ENCODE measurements at places on chromosomes 7 and 10.

DNA sequence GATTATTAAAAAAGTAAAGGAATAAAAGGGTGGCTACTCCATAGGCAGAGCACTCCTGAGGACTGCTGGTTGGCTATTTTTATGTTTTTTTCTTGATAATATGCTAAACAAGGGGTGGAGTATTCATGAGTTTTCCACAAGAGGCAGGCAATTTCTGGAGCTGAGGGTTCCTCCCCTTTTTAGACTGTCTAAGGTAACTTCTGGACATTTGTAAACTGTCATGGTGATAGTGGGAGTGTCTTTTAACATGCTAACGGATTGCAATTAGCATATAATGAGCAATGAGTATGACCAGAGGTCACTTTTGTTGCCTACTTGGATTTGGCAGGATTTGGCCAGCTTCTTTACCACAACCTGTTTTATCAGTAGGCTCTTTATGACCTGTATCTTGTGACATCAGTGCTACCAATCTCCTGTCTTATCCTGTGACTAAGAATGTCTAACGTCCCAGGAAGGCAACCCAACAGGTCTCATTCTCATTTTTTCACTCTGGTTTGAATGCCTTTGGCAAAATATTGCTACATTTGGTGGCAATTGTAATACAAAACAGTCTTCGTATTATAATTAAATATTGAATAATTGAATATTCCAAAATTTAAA lies 587.8 kb upstream of the POM121L12 start:
- no peak for DNase-seq

GRCh38 chr10:125822878-125823662 lies at the start of the genes BCCIP and UROS:
Gene BCCIP (plus strand): TSS chr10:125823546. CDS start chr10:125823558, 12 bp downstream.
Gene UROS (minus strand): TSS chr10:125823258. CDS start chr10:125816499, 6,759 bp downstream.
- peak; percentile 55 for DNase-seq

GRCh38 chr10:22597138-22597537 lies 117.2 kb downstream of the PIP4K2A start:
- DNase-seq, result no peak

GRCh38 chr10:113058523-113059370 lies 108.7 kb downstream of the TCF7L2 start:
- no peak for DNase-seq

- no peak for DNase-seq
These were observed 331.7 kb upstream of the ZMIZ1 start for GRCh38 chr10:78736926-78737630.

DNA sequence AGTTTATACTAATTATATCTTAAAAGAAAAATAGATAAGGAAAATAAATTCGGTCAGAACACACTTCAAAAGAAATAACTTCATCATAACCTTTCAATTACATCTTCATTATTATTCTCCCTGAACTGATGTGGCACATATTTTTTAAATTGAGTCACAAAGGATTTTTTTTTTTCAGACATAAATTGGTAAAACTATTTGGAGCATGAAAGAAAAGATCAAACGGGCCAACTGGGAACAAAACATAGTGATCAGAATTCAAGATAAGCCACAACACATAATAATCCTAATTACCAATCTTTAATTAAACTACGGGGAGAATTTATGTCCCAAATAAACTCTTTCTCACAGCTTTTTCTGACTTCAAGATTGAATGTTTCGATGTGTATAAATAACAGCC lies 258.2 kb upstream of the MAGI2 start:
- DNase-seq, result no peak

DNA sequence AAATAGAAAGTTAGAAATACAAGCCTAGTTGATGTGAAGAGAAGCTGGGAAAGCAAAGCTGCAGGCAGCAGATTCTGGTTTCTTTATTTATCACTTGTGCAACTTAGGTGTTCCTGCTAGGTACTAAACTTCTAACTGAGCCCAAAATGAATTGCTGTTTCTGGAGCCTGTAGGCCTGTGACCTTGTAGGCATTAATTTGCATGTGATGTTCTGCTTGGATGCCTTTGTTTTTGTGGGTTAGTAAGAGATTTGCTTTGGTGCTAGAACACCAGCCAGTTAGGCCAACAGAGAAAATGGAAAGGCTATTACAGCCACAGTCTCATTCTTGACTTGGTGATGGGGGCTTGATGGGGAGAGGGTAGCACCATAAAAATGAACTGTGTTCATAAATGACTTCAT lies 370.7 kb downstream of the PPP1R3A start:
- no peak for DNase-seq

GRCh38 chr7:27210441-27211083 lies 10.7 kb upstream of the HOXA13 start:
- DNase-seq, result no peak

- no peak for DNase-seq
These were observed 135.1 kb upstream of the YAE1 start for GRCh38 chr7:39430909-39431641.

DNA sequence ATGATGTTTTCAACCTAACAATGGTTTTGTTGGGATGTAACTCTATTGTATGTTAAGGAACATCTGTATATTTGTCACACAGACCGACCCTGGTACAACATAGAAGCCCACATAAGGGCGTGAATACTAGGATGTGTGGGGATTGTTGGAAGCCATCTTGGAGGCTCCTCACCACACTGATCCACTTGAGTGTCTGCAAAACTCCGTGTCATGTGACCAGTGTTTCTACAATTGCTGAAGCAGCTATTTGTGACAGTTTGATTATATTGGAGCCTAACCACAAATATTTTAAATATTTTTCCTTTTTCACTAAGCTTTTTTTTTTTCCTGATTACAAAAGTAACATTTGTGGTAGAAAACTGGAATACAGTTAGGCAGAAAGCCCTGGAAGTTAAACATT lies 27.9 kb downstream of the RALA start:
- DNase-seq, result no peak

- DNase-seq, result no peak
These were observed 95.7 kb downstream of the PKD1L1 start for GRCh38 chr7:47852330-47853245.

GRCh38 chr10:24237801-24238395 lies 29.0 kb downstream of the KIAA1217 start:
- no peak for DNase-seq

DNA sequence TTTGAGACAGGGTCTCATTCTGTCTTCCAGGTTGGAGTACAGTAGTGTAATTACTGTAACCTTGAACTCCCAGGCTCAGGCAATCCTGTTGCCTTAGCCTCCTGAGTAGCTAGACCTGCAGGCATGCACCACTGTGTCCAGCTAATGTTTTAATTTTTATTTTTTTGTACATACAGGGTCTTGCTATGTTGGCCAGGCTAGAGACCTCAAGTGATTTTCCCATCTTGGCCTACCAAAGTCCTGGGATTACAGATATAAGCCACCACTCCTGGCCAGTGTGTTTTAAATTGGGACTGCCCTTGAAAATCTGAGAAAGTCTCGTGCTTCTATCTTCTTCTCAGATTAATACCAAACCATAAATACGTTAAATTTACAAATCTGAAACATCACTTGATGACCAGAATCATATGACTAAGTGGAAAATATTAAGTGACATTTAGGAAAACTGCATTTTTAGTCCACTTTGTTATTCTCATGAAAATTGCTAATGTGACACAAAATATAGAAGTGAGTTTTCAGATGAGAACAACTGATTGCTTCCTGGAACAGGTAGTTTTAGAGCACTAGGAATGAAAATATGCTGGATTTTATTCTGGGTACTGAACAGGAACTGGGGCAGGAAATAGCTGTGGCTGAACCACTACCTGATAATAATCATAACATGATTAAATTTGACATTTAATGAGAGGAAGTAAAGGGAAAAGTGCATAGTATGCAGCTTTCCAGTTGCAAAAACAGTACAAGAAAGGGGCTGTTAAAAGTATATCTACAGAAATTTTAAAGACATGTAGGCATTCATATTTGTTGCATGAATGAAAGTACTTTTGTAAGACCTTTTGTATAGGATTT lies 4.2 kb downstream of the PHTF2 start:
- no peak for DNase-seq

DNA sequence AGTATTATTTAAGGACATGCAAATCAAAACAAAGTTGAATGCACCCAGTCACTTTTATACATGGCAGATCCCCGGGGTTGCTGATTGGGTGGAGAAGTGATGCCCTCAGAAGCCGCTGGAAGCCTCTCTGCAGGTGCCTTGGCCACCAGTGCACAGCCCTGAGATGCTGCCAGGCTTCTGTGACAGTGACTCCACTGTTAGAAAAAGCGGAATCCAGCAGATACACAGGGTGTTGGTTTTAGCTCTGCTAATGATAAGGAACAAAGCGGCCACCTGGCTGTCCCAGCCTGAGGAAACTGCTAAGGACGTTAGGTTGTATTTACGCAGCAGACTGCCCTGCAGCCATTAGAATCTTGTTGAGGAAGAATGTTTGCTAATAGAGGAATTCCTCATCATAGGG lies 47.5 kb downstream of the JAKMIP3 start:
- DNase-seq, result no peak

GRCh38 chr10:88086187-88086960 lies 222.9 kb downstream of the PTEN start:
- no peak for DNase-seq

DNA sequence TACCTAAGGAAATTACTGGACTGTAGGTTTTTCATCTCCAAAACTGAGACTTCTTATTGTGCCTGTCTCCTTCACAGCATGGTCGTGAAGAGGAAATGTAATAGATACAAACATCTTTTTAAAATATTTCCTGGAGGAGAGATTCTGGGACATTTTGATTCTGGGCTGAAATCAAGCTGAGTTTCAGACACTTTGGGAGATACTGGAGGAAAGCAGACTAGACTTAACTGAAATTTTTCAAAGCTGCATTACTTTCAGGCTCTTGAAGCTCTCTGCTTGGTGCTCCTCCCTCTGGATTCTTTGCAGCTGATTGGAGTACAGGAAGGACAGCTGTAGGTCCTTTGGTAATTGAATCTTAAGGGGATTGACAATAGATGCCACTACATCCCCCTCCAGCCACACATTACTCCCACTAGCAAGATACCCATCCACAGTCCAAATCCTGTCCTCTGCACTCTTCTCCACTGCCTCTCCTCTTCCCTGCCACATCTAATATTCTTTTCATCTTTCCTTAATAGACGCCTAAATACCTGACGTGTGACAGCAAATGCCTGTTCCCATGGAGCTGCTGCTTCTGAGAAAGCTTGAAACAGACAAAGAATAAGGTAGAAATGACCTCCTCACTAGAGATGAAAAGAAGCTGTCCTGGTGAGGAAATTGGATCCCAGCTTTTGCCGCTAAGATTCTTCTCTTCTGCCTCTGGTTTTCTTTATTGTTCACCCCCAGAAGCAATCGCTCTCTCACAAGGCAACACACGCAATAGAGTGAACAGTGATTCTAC lies 111.5 kb upstream of the PHYHIPL start:
- no peak for DNase-seq

DNA sequence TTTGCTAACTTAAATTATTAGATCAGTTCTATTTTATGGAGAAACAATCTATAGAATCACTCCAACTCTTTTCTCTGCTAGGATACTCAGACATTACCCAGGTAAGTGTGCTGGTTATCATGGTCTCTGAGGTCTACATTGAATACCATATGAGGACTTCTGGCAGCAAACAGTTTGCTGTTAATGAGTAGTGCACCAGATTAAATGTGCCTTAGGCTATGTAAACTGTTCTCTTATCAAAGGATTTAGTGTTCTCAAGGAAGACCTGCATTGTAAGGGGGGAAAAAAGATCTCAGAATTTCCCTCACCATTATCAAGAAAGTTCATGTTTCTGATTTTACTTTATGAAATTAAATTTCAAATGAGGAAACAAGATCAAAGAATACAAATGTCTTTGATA lies 107.5 kb downstream of the ITGB8 start:
- no peak for DNase-seq

DNA sequence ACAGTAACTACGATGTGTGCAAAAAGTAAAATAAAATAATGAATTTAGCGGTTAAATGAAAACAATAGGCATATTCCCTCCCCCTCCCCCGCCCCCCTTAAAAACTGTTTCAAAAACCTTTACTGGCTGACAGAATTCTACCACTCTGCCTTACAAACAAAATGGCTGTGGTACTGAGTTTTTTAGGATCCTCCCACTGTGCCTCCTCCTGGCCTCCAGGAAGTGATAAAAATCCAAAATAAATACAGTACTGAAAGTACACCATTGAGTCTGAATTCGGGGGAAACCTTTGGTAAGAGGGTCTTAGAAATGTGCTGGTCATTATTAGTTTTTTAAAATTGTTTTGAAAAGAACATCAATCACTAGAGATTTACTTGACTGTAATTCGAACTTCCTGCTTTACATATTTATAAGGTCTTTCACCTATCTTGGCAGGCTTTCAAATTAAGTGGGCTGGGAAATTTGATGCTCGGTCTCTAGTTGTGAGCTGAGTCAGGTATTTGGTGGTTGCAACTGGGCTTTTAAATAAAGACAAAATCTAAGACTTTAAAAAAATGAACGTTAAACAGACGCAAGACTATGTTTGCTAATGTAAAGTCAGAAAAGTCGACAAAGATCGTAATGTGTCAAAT lies 32.5 kb upstream of the EPC1 start:
- DNase-seq, result peak; percentile 66

DNA sequence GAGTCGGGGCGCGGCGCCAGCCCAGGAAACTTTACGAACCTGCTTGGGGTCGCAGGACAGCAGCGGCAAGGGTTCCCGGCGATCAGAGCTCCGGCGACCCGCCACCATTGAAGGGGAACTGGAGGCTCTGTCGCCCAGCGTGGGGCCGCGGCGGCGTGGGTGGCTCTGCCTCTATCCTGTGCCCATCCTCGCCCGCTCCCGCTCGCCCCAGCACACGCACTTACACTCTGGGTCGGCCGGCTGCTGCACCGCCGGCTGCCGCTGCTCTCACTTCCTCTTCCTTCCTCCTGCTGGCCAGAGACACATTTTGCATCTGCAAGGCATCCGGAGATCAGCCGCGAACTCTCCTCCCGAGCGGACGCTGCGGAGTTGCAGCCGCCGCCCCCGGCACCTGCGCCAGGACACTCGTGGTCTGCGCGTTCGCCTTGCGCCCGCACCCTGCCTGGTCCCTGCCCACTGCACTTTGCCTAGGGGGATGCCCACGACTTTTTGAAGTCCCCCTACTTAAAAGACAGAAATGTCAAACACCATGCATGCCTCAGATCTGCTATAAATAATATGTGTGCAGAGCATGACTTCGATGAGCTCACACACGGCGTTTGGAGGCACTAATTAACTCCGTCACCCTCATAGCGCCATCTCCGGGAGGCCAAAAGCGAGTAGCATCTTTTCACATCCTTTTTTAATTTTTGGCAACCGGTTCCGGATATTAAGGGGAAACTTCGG lies at the start of gene ELMO1:
ELMO1 (minus strand) TSS at position 229 of the 726 bp plus-strand sequence. CDS start 106,174 bp downstream, outside the sequence.
- no peak for DNase-seq

GRCh38 chr10:110008518-110009339 lies 945 bp downstream of the ADD3 start:
- no peak for DNase-seq

GRCh38 chr10:129832573-129833467 lies 131.3 kb downstream of the EBF3 start:
- DNase-seq, result no peak
